Left colon (tissue), 2 donors: ENCODE measurements at places on chromosomes 6 and 20.

DNA sequence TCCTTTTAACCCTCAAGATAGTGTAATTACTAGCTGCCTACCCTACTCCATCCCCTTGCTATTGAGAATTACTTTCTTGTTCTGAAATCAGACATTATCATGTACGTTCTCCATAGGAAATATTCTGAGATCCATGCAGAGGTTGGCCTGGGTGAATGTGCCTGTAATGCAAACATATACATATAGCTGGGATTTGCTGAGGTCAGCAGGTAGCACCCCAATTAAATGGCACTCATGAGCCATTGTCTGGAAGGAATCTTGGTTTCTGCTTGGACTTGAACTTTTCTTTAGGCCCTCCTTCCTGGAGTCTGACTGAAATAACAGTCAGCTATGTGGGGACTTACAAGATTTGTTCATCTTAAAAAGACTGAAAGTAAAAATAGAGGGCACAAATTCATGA, 3.7 kb downstream of the HLA-DQB2 start:
- DNase-seq = no peak

GRCh38 chr20:47392015-47392720, 35.7 kb upstream of the ZMYND8 start:
- no peak for DNase-seq

DNA sequence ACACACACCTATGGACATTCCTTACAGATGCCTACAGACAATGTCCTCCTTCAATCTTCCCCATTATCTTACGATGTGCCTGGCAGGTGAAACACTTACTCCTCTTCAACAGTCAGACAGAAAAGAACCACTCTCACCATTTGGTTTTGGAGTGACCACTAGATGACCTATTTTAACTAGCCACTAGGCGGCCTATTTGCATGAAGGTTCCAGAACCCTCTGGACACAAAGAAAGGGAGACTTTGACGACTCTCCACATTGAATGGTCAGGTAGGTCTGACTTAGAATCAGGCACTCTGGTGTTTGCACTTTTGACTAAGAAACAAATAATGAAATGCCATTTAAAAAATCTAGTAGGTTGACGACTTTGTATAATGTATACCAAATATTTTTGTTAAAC, 42.0 kb downstream of the PNLDC1 start:
- DNase-seq = no peak

GRCh38 chr20:7090001-7090400, 322.5 kb downstream of the BMP2 start:
- DNase-seq = no peak

DNA sequence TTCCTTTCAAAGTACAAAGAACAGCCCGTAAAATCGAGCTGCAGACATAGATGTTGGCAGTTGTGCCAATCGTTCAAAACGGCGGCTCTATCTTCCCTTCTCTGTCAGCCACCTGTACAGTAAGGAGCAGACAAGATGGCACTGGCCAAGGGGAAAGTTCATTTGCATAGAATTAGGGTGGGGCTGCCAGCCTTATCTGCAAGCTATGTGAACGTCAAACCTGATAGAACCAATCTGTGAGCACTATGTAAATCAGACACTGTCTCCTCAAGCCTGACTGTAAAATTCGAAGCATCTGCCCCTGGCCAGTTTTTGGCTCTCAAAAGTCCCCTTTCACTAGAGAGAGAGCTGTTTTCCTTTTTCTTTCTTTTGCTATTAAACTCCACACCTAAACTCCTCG, 374.5 kb downstream of the EPM2A start:
- DNase-seq = no peak

GRCh38 chr20:21017528-21018085, 88.6 kb downstream of the LINC00237 start:
- no peak for DNase-seq

DNA sequence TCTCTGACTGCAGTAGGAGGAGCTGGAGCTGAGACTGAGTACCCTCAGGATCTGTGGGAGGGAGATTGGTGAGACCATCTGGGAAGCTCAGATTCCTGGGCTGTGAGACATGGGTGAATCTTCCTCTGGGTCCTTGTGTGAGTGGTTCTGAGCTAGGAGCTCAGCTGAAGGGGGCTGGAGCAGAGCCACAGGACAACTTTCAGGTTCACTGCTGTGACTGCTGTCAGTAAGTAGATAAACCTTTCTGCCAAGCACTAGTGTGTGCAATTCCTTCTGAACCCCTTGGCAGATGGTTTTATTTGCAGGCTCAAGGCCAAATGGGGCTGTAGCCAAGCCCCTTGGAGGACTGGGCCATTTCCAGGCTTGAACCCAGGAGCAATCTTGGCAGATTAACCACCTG, 49.6 kb upstream of the SNAP91 start:
- DNase-seq = no peak

DNA sequence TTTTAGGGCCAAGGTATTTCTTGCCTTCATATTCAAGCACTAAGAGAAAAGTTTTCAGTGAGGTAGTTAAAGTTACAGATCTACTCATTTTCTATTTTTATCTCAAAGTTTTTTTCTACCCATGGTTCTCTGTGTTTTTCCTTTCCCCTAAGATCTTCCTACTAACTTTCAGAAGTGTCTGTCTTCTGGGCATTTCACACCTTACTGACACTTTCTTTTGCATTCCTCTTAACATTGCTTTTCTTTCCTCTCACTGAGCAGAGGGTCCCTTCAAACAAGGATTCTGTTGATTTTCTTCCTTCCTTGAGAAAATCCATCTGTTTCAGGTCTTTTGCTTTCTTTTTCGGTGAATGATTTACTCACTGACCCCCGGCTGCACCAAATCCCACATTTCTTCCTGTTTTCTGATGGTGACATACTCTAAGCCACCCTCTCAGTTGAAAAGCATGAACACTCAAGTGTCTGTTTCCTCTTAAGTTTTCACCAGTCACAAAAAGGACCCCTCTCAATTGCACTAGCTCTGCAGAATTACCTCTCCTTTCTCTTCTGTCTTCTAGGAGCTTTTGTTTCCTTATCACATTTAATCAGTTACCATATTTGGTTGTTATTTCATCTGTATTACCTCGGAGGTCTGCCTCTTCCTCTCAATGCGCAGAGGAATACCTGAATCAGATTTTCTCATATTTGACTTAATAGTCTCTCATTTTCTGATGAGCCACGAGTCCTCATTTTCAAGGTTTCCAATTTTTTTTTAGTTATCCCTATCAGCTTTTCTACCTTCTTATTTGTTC, 73.5 kb upstream of the RNF217 start:
- no peak for DNase-seq

GRCh38 chr20:56429502-56429901, 17.4 kb downstream of the CASS4 start:
- DNase-seq = no peak

- no peak for DNase-seq
These were observed 29.4 kb downstream of the NR2E1 start for GRCh38 chr6:108195209-108195608.

DNA sequence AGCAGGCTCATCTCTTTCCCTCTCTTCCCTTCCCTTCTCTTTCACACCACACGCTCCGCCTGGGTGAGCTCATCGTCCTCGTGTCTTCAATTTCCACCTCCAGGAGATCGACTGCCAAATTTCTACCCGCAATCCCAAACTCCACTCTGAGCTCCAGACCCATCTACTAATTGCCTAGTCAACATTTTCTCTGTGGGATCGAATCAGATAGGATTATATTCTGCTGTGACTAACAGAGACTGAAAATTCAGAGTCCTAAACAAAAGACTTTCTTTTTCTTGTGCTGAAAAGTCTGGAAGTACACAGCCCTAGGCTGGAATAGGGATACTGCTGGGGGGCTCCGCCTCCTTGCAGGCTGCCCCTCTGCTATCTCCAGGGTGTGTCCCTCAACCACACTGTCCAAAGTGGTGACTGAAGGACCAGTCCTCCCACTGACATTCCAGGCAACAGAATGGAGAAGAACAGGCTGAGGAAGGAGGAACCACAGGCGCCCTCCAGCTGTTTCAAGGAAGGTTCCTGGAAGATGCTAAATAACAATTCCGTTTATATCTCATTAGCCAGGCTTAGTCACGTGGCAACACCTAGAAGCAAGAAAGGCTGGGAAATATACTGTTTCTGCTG, 5.0 kb upstream of the HSPA12B start:
- DNase-seq = no peak

GRCh38 chr6:11586117-11586516, 48.6 kb downstream of the TMEM170B start:
- DNase-seq = no peak

DNA sequence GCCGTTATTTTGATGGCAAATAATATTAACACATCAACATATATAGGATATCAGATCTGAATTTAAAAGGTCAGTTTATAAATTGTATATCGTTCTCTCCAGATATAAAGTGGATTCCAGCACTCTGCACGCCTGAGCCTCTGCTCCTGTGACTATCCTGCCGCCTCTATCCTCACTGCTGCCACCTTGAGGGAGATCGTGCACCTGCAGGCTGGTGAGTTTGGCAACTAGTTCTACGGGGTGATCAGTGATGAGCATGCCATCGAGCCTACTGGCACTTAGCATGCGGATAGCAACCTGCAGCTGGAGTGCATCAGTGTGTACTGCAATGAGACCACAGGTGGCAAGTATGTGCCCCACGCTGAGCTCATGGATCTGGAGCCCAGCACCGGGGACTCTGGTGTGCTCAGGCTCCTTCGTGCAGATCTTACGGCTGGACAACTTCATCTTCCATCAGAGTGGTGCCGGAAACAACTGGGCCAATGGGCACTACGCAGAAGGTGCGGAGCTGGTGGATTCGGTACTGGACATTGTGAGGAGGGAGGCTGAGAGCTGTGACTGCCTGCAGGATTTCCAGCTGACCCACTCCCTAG, 84.9 kb downstream of the FBXO5 start:
- DNase-seq = no peak

- peak; percentile 52 for DNase-seq
These were observed 100.1 kb upstream of the RGS17 start for GRCh38 chr6:153231048-153231646.

GRCh38 chr6:93624408-93624807, 205.0 kb upstream of the EPHA7 start:
- DNase-seq = no peak

GRCh38 chr20:58146746-58147140, 81.7 kb downstream of the ANKRD60 start:
- DNase-seq = no peak

GRCh38 chr6:148874698-148875293, 128.0 kb downstream of the UST start:
- no peak for DNase-seq

GRCh38 chr20:61841966-61842365, 223.7 kb downstream of the TAF4 start:
- DNase-seq = no peak

DNA sequence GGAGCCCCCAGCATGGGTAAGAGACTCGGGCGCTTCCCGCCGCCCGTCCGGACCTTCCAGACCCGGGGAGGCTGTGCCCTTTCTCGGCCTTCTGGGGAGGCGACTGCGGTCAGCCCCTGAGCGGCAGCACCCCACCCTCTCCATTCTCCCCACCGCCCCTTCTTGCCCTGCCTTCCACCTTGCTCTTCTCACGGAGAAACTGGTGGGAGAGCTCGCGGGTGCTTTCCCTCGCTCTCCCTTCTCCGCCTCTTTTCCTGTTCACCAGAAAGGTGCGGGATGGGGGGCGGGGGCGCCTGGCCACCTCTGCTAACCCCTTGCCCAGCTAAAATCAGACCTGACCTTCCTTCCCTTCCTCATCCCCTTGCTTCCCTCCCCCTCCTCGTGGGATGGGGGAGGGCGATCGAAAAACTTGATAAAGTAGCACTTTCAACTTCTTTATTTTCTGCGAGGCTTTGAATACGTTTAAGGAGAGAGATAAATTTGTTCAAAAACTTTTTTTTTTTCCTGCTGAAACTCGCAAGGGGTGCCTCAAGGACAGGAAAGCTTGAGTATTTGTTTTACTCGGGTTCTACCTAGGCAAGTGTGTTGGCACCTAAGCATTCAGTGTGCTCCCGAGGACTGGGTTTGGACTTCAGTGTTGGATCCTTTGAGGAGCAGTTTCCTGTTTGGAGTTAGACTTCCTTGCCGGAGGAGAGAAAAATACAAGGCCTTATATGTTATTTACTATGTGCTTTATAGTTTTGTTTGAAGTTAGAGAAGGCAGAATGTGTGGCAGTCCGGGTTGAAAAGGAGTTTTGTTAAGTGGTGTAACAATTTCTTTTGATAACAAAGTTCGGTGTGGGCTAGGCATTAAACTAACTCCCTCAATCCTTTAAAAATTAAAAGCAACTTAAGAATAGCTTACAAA, 897 bp downstream of the CD2AP start:
- no peak for DNase-seq

DNA sequence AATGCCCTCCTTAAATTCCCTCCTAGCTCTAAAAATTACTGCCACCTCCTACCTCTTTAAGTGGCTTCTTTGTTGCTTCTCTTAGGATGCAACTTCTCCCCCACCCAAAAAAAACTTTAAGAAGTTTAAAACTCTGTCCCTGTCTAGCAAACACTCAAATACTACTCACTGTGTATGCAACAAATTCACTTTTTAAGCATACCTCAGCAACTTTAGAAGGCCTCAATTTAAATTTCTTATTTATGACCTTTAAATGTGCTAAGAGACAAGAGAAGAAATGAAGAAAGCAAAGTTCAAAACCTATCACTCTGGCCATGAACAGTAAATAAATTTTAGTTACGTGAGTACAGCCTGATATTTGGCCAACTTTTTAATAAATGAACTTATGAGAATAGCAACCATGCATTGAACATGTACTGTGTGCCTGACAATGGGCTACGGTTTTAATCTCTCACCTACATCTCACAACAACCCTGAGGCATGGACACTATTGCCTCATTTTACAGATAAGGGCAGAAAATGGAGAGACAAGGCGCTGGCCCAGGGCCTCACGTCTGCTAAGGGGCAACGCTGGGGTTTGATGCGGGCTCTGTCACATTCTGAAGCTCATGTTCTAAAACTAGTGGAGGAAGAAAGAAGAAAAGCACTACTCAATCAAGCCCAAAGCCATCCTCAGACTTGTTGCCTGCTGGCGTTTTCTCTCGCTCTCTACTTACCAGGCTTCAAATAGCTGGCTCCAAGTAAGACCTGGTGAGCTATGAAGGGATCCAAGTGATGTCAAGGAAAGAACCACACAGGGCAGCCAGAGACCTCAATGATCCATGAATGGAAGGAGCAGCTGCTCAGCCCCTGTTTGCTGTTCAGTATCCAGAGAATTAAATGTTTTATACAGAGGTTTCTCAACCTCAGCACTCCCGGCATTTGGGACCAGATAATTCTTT, 99.8 kb downstream of the TBC1D7 start:
- no peak for DNase-seq

GRCh38 chr6:10545482-10545881, 24.3 kb downstream of the GCNT2 start:
- no peak for DNase-seq

- no peak for DNase-seq
These were observed 99.9 kb downstream of the AIG1 start for GRCh38 chr6:143160439-143161220.

DNA sequence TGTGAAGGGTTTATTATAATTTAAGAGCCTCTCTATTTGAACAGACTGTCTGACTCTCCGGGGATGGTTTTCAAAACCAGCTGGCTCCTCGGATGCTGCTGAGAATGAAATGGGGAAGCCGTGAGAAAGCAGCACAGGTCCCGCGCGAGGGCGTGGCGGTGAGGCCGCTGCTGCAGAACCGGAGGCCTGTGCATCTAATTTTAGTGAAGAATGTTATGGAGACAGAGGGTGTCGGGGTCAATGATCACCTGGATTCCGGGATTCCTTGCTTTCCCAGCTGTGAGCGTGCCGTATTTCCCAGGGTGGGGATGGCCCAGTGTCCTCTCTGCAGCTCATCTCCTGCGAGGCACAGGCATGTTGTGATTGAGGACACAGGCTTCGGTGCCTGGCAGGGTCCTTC, 348.0 kb downstream of the CDH4 start:
- no peak for DNase-seq
